SK-MEL-5 (cell line): ENCODE measurements at places on chromosomes 3 and 15.

DNA sequence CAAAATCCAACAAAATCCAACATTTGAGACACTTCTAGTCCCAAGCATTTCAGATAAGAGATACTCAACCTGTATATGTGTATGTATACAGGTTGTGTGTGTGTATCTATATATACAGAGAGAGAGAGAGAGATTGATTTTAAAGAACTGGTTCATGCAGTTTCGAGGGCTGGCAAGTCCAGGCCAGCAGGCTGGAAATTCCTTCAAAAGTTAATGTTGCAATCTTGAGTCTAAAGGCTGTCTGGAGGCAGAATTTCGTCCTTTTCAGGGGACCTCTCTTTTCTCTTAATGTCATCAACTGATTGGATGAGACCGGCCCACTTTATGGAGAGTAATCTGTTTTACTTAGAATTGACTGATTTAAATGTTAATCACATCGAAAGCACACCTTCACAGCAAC, 199.6 kb upstream of the IL12A start:
- DNase-seq = no peak

DNA sequence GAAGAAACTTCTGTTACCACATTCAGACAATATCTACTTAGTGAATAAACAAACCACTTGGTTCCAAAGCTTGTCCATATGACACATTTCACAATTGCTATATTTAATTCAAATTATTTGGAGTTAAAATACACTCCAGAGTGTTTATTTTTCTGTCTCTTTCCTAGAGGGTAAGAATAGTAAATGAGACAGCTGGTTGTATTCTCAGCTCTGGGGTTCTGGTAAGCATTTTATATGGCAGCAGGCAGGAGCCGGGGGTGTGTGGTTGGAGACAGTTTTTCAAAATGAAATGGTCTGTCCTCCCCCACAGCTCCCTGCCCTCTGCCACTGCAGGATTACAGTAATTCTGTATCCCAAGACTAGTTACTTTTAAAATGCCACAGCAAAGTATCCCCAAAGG, 10.9 kb upstream of the SEC61A1 start:
- DNase-seq = no peak

DNA sequence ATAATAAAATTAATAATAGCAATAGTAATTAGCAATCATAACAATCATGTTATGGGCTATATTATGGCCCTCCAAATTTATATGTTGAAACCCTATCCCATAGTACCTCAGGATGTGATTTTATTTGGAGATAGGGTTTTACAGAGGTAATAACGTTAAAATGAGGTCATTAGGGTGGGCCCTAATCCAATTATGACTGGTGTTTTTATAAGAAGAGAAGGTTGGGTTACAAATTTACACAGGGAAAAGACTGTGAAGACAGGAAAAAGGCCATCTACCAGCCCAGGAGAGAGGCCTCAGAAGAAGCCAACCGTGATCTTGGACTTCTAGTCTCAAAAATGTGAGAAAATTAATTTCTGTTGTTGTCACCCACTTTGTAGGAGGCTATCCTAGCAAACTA, 353.1 kb downstream of the CHL1 start:
- DNase-seq = no peak

DNA sequence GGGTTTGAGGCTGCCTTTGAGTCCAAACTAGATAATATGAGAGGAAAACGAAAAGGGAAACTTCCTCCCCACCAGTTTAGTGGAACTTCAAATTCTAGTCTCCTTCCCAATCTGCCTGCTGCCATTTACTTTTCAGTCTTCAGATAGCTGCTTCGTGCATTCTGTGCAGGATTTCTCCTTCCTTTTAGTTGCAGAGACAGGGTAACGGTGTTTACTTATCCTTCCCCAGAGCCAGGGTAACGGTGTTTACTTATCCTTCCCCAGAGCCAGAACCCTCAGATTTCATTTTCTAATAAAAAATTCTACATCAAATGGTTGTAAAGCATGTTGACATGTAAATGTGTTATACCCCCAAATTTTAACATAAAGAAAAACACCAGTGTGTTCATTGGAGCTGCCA, 282.6 kb downstream of the VPS13C start:
- no peak for DNase-seq

DNA sequence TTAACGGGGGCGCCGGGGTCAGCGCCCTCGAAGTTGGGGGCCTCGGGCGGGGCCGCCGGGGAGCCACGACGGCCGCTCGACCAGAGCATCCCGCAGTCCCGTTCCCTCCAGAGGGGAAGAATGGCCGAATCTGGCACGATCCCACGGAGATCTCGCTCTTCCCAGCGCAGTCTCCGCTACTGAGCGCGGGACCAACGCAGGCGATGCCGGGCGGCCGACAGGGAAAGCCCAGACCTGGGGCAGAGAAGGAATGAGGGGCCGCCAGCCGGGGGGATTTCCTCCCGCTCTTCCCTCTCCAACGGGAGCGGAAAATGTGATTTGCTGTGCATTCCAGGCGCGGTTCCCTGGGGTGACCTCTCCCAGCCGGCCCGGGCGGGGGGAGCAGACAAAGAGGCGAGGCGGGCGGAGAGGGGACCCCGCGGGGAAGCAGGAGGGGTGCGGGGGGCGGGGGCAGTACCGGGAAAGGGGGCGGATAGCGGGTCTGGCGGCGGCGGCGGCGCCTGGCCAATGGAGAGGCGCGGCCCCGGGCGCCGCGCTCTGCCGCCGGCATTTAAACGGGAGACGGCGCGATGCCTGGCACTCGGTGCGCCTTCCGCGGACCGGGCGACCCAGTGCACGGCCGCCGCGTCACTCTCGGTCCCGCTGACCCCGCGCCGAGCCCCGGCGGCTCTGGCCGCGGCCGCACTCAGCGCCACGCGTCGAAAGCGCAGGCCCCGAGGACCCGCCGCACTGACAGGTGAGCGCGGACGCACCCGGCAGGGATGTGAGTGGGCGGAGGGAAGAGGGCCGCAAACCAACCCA, at the start of gene GREM1:
Gene GREM1, plus strand, starts transcription at position 579 of the 801 bp plus-strand sequence. CDS start 12,687 bp downstream, outside the sequence.
- DNase-seq = no peak

DNA sequence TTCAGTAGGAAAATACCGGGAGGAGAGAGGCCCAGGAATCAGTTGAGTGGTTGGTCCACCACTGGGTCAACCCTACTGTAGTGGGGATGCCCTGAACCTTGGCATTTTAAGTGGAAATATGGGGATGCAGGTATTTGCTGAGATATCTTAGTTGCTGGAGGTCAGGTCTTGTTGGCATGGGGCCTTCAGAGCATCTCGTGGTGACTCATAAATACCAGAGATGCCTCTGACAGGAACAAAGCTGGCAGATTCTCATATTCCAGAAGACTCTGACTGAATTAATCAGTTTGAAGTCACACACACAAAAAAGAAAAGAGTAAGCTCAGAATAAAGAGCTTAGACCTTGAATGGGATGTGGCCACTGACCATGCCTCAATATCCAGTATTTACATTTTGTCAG, 91.6 kb downstream of the CACNA2D3 start:
- peak; percentile 5 for DNase-seq
